ENCODE measurements at places on chromosomes 13 and 19.

DNA sequence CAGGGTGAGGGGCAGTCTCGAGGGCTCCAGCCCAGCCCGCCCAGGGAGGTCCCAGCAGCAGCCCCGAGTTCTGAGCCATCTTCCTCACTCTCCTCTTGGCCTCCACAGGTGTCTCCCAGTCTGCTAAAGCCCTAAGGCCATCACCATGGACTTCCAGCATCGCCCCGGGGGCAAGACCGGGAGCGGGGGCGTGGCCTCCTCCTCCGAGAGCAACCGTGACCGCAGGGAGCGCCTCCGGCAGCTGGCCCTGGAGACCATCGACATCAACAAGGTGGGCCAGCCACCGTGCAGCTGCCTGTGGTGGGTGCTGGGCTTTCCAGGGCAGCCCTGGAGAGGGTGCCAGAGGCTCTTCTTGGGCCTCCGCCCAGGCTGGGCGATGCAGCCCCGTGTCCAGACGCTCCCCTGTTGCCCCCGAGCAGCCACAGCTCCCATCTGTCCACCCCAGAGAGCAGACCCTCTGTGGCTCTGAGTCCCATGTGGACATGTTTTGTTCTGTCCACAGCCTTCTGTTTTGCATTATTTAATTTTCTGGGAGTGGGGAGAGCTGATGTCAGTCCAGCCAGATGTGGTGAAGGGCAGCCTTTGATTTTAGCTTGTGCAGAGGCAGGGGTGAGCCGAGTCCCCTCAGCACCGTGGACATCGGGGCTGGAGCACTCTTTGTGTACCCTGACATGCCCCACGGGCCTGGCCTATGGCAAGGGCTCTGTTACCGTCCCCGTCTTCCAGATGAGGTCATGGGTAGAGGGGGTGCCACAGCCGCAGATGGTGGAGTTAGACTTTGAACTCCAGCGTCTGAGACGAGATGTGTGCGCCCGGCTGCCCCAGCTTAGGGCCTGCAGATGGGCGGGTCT is 5.6 kb upstream of the AMH start:
- DNase-seq = no peak

DNA sequence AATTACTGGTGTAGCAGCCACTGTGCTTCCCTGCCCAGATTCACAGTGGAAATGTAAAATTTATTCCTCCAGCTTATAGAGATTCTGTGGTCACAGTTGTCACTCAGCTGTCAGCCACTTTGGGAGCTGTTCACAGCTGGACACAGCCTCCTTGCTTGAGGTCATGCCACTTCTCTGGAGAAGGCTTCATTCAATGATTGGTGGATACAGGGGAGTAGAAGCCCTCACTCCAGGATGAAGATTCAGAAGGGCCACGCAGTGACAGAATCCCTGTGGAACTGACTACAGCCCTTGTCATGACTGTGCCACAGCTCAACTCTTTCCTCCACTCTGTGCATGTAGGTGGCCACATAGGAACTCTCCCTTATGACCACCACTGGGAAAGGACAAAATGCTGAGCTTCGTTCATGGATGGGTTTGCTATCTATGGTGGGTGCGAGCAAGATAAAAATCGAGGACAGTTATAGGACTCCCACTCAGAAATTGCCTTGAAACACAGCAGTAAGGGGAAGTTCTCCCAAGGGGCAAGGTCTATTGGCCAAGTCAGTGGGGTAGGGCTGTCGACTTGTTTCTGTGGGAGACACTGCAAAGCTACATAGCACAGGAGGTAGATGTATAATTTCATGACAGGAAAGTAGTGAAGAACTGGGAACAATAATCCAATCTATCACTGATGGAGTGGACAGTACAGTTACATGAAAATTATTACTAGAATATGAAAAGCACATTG is 98.7 kb downstream of the CCNA1 start:
- DNase-seq = no peak

- DNase-seq = no peak
Observed at GRCh38 chr19:2214251-2214650, 21.9 kb downstream of the PLEKHJ1 start.

DNA sequence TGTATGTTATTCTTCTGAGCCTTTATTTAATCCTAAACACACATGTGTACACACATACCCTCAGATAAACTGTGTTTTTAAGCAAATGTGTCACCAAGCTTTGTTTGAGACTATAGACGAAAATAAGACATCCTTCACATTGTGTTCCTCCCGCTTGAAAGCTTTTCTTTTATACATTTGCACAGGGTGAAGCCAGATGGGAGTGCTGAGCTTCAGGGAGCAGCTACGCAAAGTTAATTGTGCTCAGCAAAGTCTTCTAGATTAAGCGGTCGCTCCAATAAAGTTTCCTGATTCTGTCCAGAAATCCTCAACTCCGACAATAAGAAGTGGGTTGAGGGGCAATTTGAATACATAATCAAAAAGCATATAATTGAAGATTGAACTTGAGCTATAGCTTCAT is 117.2 kb upstream of the ARGLU1 start:
- DNase-seq = no peak

- DNase-seq = no peak
Observed at GRCh38 chr19:18062028-18062427, 24.7 kb downstream of the IL12RB1 start.

DNA sequence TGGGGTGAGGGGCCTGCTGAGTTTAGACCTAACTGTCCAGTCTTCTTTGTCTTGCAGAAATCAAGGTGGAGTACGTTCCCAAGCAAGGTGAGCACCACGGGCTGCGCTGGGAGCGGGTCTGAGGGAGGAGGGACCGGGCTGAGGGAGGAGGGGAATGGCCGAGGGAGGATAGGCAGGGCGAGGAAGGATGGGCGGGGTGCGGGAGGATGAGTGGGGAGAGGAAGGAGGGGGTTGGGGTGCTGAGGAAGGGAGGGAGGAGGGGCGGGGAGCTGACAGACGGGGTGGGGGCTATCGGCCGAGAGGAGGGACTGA is 18.5 kb downstream of the MYBPC2 start:
- no peak for DNase-seq

GRCh38 chr19:51098365-51099046 is 9.7 kb downstream of the CTU1 start:
- DNase-seq = no peak

DNA sequence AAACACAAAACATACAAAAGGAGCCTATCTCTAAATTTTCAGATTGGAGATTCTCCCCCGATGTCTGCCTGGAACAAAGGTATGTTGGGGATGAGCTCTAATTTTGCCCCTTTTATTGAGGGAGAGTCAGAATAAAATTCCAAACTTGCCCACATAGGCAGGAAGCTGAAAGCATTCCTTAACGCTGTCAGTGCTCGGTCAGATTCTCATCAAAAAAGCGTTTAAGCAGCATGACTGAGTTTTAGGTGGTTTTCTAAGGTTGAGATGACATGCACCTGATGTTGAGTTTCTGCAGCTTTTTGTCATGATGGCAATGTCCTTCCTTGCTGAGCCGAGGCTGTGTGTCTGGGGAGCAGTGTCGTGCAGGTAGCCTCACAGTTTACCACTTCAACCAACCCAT is 48.4 kb upstream of the MEDAG start:
- no peak for DNase-seq

GRCh38 chr13:61954092-61954491 is 538.4 kb upstream of the PCDH20 start:
- DNase-seq = no peak

- no peak for DNase-seq
Observed at GRCh38 chr13:113028336-113029060, 59.5 kb downstream of the MCF2L start.

DNA sequence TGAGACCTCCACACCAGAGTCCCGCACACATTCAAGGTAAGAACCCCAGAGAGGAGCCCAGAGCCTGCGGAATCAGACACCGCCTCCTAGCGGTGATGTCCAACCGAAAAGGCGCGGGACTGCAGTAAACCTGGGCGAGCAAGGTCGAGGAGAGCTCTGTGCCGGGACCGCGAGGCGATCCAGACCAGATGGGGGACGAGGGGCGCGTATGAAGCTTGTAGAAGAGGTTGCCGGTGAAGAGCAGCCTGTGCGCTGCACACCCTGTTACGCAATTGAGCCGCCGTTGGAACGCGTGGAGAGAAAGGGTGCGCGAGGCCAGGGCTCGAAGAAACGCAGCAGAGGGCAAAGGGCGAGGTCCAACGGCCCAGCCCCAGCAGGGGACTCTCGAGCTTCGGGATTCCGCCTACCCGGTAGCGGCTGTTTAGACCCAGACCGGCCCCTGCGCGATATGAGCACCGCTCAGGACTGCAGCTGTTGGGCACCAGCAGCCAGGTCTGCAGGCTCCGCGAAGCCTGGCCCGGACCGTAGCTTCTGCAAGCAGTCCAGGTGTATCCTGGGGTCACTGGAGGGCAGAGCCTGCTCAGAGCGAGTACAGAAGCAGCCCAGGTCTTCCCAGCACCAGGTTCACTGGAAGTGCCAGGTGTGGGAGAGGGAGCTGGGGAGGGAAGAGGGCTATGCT is 65.9 kb upstream of the ZNF599 start:
- DNase-seq = no peak

DNA sequence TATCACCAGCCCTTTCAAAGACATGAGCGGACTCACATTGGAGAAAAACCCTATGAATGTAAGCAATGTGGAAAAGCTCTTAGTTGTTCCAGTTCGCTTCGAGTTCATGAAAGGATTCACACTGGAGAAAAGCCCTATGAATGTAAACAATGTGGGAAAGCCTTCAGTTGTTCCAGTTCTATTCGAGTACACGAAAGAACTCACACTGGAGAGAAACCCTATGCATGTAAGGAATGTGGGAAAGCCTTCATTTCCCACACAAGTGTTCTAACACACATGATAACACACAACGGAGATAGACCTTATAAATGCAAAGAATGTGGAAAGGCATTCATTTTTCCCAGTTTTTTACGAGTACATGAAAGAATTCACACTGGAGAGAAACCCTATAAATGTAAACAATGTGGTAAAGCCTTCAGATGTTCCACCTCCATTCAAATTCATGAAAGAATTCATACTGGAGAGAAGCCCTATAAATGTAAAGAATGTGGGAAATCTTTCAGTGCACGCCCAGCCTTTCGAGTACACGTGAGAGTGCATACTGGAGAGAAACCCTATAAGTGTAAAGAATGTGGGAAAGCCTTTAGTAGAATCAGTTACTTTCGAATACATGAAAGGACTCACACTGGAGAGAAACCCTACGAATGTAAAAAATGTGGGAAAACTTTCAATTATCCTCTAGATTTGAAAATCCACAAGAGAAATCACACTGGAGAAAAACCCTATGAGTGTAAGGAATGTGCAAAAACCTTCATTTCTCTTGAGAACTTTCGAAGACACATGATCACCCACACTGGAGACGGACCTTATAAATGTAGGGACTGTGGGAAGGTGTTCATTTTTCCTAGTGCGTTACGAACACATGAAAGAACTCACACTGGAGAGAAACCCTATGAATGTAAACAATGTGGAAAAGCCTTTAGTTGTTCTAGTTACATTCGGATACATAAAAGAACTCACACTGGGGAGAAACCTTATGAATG is 17.6 kb downstream of the ZNF791 start:
- DNase-seq = no peak

DNA sequence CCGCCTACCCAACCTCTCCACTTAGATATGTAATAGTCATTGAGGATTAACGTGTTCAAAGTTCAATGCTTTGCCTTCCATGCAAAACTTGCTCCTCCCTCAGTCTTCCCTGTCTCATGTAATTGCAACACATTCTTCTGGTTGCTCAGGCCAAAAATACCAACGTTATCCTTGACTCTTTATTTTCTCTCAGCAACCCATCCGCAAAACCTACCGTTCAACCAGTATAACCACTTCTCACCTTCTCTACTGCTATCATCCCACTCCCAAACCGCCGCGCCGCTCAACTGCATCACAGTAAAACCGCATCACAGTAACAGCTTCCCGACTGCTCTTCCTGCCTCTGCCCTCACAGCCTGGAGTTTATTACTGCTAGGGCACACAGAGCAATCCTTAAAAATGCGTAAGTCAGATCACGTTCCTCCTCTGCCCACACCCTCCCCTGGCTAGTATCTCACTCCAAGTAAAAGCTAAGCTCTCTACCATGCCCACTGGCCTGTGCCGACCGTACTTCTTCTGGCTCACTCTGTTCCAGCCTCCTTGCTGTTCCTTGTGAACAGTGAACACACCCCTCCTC is 8.2 kb downstream of the MTIF3 start:
- no peak for DNase-seq

DNA sequence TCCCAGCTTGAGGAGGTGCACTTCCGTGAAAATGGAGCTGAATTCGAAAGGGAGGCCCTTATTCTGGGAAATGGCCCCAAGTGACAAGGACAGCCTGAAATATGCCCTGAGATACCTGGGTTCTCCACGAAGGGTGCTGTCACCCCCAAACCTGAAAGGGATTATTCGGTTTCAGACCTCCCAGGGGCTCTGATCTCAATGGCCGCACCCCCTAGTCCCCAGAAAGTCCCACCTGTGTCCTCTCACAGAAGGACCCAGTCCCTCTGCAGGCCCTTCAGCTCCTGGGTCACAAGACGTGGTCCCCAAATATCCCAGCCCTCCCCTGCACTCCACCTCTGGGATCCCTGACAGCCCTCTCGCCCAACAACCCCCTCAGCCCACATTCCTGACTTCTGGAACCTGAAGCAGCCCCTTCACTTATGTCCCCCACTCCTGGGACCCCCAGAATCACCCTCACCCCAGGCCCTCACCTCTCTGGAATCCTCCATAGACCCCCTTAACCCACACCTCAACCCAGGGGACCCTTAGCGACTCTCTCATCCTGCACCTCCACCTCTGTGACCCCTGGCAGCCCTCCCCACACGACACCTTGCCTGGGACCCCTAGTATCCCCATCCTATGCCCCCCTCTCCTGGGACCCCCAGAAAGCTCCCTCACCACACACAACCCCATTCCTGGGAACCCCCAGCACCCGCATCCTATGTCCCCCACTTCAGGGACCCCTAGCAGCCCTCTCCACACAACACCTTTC is 606 bp downstream of the SYNGR4 start:
- no peak for DNase-seq

DNA sequence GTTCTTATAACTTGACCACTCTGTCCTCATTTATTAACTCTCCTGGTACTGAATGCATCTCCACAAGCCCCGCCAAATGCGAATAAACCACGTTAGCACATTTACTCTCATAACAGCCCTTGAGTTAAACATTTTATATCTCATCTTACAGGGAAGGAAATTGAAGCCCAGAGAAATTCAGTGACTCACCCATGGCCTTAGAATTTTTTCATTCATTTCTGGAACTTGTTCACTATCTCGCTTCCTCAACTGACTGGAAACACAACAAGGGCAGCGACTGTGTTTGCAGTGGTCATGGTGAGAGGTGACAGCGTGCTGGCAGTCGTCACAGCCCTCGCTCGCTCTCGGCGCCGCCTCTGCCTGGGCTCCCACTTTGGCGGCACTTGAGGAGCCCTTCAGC is 39.5 kb downstream of the SERP2 start:
- DNase-seq = no peak

DNA sequence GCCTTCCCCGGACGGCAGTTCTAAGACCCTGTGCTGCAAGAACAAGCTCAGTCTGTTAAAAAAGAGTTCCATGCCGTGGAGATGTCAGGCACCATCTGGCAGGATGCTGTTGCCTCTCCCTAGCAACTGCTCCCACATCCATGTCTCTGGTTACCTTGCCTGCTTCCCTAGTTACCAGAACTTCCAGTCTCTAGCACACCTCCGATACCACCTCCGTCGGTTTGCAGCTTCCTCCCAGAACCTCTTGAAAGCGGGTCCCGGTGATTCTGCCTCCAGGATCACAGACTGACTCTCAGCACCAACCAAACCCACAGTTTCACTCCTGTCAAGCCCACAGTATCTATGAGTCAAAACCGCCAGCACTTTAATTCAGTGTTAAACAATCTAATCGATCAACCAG is 55.4 kb downstream of the KCTD12 start:
- DNase-seq = no peak

- DNase-seq = no peak
Observed at GRCh38 chr19:30689474-30689873, 317.3 kb downstream of the ZNF536 start.

GRCh38 chr13:58712191-58712590 is 1080.6 kb downstream of the PCDH17 start:
- DNase-seq = peak; percentile 7

Measured in HS-27A (cell line).